Stimulated activated CD8-positive, alpha-beta memory T cell treated with anti-CD3 and anti-CD28 coated beads, Interleukin-15, amount 100 ng/mL, for 4 hours (primary cell): ENCODE measurements at places on chromosomes 2 and 18.

- no peak for DNase-seq
Observed at GRCh38 chr18:5884375-5884774, 10.9 kb downstream of the TMEM200C start.

GRCh38 chr18:36811430-36811829, 17.4 kb downstream of the TPGS2 start:
- DNase-seq, result no peak

GRCh38 chr18:12657684-12658425, at the start of gene SPIRE1:
Gene SPIRE1, minus strand, starts transcription at chr18:12658107. Its CDS starts 241 bp downstream, at chr18:12657866.
- DNase-seq, result no peak

GRCh38 chr2:101307503-101307902, 998 bp downstream of the RNF149 start:
- DNase-seq, result no peak

- no peak for DNase-seq
Observed at GRCh38 chr2:78411303-78411702, 614.2 kb upstream of the REG3G start.

- DNase-seq, result no peak
Observed at GRCh38 chr2:98310010-98310409, 36.2 kb upstream of the CNGA3 start.

DNA sequence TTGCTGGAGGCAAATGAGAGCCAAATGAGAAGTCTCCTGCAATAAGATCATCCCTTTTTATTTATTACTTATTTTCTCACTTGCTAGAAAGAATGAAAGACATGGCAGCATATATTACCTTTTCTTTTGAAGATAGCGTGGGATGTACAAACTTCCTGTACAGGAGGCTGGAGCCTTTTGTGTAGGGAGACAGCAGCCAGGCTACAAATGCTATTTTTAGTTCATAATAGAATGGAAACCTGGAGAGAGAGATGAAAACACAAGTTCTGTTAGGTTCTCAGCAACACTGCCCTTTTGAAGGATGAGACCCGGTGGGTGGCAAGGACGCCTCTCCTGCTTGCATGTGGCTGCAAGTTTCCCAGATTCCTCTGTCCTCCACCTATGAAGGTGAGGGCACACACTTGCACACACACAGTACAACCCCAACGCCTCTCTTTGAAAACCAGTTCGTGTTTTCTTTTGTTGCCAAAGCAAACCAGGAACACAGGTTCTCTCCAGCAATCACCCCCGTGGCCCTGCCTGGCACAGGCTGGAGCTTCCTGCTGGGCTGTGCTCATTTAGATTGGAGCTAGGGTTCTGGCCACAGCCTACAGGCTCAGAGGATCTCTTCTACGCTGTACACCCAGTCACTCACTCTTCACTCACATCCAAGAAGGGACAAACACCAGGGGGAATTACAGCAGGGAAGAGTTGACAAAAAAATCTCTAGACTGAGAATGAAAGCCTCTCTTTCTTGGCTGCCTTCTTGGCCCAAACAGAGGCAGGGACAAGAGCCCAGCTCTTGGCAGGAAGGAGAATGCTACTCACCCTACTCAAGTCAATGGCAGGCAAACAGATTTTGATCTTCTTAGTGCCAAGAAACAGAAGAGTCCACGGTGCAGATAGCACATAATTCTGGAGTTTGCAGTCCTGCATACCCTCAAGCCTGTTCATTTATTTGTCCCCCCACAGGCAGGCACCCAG, 55.6 kb downstream of the MRPL35 start:
- no peak for DNase-seq

GRCh38 chr2:187500585-187501359, 52.7 kb upstream of the CALCRL start:
- no peak for DNase-seq

GRCh38 chr2:71122387-71123298, 7.4 kb downstream of the MCEE start:
- DNase-seq, result no peak

DNA sequence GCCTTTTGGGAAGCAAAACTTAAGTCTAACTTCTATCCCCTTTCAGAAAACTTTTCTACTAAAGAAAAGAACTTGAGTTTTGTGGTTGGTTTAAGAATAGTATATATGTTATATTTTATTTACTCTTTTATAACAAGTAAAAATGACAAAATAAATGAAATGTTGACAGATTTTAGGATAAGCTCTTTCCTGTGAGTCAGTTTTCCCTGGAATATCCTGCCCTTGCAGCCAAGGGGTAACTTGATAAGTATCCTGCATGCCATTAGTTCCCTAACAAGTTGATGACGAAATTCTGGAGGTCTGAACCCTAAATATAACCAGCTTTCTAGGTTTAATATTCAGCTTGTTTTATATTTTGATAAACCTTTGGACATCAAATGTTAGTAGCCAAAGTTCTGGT, 7.3 kb upstream of the HTR2B start:
- no peak for DNase-seq

DNA sequence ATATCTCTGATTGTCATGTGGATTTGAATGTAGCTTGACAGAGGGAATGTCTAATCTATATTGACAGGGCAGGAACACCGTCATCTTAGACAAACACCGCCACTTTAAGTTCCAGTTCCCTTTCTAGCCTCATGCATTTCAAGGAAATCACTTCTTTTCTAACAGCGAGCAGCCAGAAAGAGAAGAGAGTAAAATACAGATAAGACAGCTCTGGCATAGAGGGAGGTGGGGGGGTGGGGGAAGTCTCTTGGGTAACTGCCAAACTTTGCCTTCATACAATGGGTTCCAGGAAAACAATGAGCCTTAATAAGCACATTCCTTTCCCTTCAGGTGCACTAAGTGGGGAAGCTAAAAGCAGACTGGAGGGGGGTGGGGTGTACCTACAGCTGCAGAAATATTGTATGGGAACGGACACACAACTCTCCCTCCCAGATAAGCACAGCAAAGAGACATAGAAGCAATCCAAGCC, 37.2 kb downstream of the CASP10 start:
- no peak for DNase-seq

DNA sequence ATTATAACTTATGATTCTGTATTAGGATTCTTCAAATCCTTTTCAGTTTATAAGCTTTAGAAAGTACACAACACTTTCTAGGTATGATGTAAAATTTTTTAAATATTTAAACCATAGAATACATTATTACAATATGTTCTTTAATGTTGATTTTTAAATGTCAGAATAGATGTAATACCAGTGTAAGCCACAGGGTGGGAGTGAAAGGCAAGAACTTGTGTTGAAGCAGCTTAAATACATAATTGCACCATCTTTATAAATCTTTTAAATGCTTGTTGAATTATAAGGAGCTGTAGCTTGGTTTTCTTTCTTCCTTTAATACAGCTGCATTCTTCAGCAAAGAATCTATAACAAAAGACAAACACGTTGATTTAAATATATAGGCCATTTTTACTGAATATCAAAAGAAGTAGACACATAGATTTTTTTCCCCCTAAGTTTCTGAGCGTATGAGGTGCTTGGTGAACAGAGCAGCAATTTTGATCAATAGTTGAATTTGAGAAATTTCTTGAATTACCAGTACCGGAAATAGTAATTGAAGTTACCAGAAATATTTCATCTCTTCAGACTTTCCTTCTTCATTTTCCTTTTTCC, 63.0 kb downstream of the TANK start:
- no peak for DNase-seq

DNA sequence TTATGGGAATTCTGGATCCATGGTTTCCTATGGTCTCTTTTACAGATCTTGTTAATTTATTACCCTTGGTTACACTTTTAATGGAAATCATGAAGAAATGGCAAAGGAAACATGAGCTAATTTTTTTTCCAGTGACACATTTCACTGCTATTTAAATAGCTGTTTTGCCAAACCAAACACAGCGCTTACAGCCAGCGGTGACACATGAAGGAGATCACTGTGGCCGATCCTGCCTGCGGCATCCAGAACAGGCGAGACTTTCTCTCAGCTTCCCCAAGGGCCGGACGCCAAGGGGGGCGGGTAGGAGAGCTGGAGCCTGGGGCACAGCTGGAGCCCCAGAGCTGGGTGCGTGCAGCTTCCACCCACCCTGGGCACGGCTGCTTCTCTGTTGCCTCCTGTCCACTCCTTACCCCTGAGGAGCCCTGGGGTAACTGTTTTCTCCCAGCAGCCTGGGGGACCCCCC, 81.4 kb upstream of the PKDCC start:
- DNase-seq, result no peak

DNA sequence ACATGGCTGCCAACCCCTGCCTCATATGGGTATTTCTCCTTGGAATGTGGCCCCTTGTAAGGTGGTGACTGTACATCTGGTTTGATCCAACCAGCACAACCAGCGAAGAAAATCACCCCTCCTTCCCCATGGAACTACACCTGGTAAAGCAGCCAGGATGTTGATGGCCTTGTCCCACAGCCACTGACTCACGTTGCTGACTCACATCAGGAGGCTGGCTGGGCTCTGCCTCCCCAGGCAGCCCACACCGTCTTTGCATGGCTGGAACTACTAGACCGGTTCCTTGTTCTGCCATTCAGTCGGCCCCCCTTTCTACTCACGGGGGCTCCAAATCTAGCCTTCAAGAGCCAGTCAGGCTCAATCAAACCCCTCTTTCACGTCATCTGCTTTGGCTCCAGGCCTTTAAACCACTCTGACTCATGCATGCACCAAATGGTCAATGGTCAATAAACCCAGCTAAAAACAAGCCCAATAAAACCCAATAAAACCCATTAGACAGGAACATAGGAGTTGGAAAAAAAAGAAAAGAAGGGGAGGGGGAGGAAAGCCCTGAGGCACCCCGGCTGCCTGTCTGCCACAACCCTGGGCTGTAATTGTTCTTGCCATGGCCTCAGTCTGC, 114.8 kb downstream of the PLB1 start:
- peak; percentile 18 for DNase-seq

DNA sequence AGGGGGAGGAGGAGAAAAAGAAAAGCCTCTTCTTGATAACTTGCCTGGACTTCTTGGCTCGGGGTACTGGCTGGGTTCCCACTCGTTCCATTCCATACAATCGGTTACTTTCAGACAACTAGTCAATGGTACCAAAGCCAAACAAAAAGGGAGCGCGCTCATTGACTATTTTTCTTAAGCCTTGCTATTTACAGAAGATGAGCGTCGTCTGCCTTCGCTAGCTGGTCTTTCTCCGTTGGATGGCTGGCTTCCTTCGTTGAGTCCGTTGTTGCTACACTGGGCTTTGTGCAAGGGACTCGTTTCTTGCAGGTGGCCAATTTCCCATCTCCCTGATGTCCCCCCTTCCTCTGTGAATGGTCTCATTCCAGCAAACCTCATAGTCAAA, 260.4 kb downstream of the ZNF516 start:
- no peak for DNase-seq

DNA sequence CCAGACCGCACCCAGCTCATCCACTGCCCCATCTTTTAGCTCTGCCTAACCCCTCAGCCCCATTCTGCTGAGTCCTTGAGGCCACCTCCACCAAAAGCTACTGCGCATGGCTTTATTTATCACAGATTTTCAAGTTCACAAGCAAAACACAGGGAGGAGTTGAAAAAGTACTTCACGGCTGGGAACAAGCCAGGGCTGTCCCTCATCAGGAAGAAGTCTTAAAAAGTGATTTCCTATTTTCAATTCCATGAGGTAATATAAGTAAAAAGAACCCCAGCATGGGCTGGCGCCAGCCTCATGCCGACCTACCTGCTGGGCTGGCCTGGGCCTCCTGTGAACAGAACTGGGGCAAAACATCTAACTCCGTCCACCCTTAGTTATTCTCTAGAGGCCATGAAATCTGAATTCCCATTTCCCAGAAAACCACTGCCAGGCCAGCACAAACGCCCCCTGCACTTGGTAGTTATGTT, 69.0 kb downstream of the POLR1A start:
- DNase-seq, result no peak

DNA sequence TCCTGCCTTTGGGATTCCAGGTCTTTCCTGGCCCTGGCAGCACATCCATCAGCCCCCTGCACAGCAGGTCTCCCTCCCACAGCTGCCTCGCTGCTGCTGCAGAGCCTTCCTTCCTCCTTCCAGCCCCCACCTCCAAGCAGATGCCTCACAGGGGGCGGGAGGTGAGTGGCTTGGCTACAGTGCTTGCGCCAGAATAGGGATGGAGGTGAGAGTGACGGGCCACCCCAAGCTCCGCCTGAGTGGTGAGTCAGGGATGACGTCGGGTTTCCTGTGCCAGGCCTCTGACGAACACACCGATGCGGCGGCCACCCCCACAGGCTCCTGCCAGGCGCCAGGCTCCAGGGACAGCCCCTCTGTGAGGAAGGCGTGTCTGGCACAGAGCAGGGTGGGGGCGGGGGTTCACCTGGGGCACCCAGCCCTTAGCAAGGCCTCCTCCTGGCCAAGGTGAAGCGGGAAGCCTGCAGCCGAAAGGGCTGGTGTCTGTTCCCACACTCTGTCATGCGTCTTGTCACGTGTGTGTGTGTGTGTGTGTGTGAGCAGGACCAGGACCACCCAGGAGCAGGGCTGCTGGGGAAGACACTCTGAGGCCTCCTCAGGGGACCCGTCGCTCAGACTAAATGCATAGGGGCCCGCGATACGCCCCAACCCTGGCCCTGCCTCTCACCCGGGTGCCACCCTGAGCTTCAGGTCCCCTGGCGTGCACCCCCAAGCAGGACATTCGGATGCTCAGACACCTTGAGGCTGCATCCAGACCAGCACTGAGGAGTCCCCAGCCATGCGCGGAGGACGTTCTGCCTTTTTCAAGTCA, 3.4 kb upstream of the DUSP2 start:
- peak; percentile 98 for DNase-seq

DNA sequence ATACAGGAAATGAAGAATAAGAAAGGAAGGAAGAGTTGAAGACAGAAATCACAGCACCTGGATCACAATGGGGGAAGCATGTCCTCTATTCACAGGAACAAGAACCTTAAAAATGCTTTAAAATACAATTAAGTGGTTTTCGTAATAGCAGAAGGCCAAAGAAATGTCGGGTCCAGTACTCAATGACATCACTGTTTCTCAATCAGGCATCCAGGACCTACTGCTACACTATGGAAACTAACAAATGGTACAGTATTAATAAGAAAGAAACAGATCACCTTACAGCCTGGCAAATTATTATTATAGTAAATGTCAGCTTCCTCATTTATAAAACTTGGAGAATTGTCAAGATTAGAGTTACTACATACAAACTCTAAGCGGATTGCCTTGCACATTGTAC, 15.8 kb downstream of the HNRNPLL start:
- DNase-seq, result no peak

DNA sequence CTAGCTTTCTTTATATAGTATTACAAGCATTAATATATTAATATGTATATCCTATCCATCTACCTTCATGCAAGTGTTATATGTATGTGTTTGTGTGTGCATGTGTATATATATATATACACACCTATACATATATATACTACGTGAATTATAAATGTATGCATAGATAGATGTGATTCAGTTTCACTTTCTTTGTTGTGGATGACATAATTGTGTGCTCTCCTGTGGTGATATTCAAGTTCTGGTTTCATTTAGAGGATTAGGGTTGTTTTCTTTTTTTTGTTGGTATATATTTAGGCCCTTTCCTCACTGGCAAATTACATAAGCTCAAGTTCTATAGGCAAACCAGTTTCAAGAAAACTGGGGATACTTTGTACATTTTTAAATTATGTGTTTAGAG, 225.7 kb upstream of the FANCL start:
- DNase-seq, result no peak
